Activated T-cell treated with anti-CD3 and anti-CD28 coated beads, Interleukin-2, amount 50 U/mL, for 4 hours (primary cell): ENCODE measurements at places on chromosomes 1 and 21. TPM values are rescaled to one million over a fixed set of nuclear protein-coding genes. Genes with fewer than 3 reads are reported as not detected.

MTOR gene
- total RNA-seq = 46.4 TPM

PROX1 gene
- 0.08 TPM for total RNA-seq

CSF3R gene
- not detected for total RNA-seq

OR2T3 gene
- not detected for total RNA-seq

LCE6A gene
- total RNA-seq = not detected

LCE3E gene
- not detected for total RNA-seq

DEPDC1 gene
- total RNA-seq = 0.49 TPM

TMCO2 gene
- not detected for total RNA-seq

ATXN7L2 gene
- total RNA-seq = 23.8 TPM

FNDC10 gene
- total RNA-seq = 4.8 TPM

NEXN gene
- 0.32 TPM for total RNA-seq

S100A3 gene
- not detected for total RNA-seq

BARHL2 gene
- not detected for total RNA-seq

C1QTNF12 gene
- total RNA-seq = 2.1 TPM

ASCL5 gene
- total RNA-seq = not detected

HAO2 gene
- not detected for total RNA-seq

KIF26B gene
- 0.10 TPM for total RNA-seq

WNT9A gene
- 0.05 TPM for total RNA-seq

GPR3 gene
- total RNA-seq = 4.9 TPM

SLC19A2 gene
- 9.1 TPM for total RNA-seq

GSTM4 gene
- 3.7 TPM for total RNA-seq

KAZN gene
- total RNA-seq = 0.35 TPM

DPH5 gene
- total RNA-seq = 73.7 TPM

OR2L5 gene
- not detected for total RNA-seq

ADCY10 gene
- total RNA-seq = not detected

BMP8B gene
- total RNA-seq = 0.23 TPM

TRIM17 gene
- total RNA-seq = 0.57 TPM

ETV3L gene
- not detected for total RNA-seq

RASSF5 gene
- 179 TPM for total RNA-seq

U2AF1 gene
- total RNA-seq = 27.0 TPM

LAMTOR5 gene
- 166 TPM for total RNA-seq

FCRLB gene
- total RNA-seq = not detected

DNAJC28 gene
- 0.11 TPM for total RNA-seq

RAB3B gene
- total RNA-seq = 0.08 TPM

UBIAD1 gene
- 47.4 TPM for total RNA-seq

TBX15 gene
- not detected for total RNA-seq

TEX38 gene
- not detected for total RNA-seq

TTC22 gene
- total RNA-seq = 2.0 TPM

PLA2G2C gene
- total RNA-seq = not detected

LCE1F gene
- total RNA-seq = not detected

APH1A gene
- total RNA-seq = 124 TPM

MEGF6 gene
- total RNA-seq = 0.84 TPM
